ENCODE measurements at places on chromosomes 5 and 9.

DNA sequence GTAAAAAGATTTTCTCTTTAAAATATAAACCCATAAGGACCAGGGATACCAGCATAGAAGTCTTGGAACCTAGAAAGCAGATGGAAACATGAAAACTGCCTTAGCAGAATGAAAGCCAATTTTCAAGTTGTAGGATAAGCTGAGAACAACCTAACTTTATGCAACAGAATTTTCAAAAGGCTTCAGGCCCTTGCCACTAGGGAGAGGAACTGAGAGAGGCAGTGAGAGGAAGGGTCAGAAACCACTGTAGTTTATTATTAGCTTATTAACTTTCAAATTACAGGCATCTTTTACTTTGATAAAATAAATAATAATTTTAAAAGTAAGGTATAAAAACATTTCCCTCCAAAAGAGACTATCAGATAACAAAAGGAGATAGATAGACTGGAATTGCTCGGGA, 33.4 kb downstream of the FAM81B start:
- no peak for DNase-seq

- no peak for DNase-seq
Observed at GRCh38 chr9:3887786-3888496, 362.1 kb upstream of the RFX3 start.

- peak; percentile 84 for DNase-seq
Observed at GRCh38 chr5:147188200-147189108, 46.4 kb upstream of the STK32A start.

GRCh38 chr9:34500623-34501267, 22.0 kb downstream of the ENHO start:
- DNase-seq: peak; percentile 48

GRCh38 chr5:51599587-51599986, 216.3 kb downstream of the ISL1 start:
- DNase-seq: no peak

GRCh38 chr5:75412111-75412990, 75.3 kb downstream of the HMGCR start:
- no peak for DNase-seq

All from fibroblast of pulmonary artery (primary cell).